ENCODE measurements at places on chromosomes 2 and 18. TPM values are rescaled to one million over a fixed set of nuclear protein-coding genes. Genes with fewer than 3 reads are reported as not detected.
A peak's percentile ranks its signal among the peaks of the same experiment; 100 is the strongest.

DNA sequence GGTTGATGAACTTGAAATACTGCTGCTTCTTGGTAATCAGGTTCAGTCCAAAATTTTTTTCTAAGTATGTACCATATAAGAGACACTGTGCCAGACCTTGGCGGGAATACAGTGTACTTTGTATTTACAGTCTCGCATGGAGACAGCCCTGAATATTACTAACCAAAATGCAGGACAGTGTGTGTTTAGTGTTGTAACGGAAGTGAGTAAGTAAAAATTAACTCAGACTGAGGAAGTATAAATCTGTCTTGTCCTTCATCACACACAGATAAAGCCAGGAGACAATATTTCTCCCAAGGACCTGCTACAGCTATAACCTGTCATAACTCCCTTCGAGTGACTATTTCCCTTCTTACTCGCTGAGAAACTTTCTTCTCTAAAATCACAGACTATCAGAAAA lies 76.9 kb downstream of the ACTR3 start:
- H3K4me1 ChIP-seq, result peaks cover 22% of the 10 kb centered on the region
- H3K27me3 ChIP-seq, result no peaks in the 10 kb centered on the region
- no peak overlapping the region for H3K4me3 ChIP-seq
- DNase-seq, result no peak
- H3K36me3 ChIP-seq, result peaks cover 3% of the 10 kb centered on the region
- no peak overlapping the region for H3K27ac ChIP-seq

The EIPR1 gene
- total RNA-seq, result 17.6 TPM

The ZNF385B gene
- total RNA-seq, result 93.5 TPM

DNA sequence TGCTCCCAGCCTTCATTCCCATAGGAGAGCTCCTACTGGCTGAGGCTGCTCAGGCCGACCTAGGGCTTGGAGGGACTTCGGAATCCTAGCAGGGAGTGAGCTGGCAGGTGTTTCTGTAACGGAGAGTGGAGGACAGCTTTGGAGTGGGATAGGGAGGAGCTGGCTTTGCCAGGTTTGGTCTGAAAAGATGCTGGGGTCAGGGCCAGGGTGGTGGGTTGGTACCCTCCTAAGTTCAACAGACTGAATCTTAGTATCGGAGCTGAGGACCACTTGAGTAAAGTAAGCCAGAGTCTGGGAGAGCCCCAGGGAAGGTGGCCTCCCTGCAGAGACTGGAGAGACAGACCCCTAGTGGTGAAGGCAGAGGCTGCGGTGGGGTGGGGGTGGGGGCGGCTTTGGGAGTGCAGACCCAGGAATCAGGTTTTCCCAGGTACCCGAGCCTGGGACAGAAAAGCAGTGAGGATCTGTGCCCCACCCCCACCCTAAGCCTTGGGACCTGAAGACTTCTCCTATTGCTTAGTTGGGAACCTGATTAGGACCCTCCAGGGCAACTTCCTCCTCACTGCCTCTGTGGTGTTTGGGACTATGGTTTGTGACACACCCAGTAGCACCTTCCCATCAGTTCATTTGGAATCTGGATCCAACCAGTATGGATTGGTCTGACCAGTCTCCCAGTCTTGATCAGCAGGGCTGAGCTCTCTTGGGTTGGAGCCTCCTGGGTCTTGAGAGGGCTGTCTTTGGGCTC lies 3.0 kb downstream of the CNNM4 start:
- peak overlapping the region; percentile 65 for H3K27ac ChIP-seq
- H3K4me3 ChIP-seq, result peak overlapping the region; percentile 31
- H3K4me1 ChIP-seq, result peaks cover 53% of the 10 kb centered on the region
- DNase-seq, result no peak
- H3K27me3 ChIP-seq, result no peaks in the 10 kb centered on the region
- H3K36me3 ChIP-seq, result no peaks in the 10 kb centered on the region

The KCNF1 gene
- total RNA-seq, result not detected

- H3K36me3 ChIP-seq, result no peaks in the 10 kb centered on the region
- no peaks in the 10 kb centered on the region for H3K4me1 ChIP-seq
- no peak overlapping the region for H3K27ac ChIP-seq
- no peaks in the 10 kb centered on the region for H3K27me3 ChIP-seq
Observed at GRCh38 chr18:36401462-36401861, 103.9 kb downstream of the FHOD3 start.

DNA sequence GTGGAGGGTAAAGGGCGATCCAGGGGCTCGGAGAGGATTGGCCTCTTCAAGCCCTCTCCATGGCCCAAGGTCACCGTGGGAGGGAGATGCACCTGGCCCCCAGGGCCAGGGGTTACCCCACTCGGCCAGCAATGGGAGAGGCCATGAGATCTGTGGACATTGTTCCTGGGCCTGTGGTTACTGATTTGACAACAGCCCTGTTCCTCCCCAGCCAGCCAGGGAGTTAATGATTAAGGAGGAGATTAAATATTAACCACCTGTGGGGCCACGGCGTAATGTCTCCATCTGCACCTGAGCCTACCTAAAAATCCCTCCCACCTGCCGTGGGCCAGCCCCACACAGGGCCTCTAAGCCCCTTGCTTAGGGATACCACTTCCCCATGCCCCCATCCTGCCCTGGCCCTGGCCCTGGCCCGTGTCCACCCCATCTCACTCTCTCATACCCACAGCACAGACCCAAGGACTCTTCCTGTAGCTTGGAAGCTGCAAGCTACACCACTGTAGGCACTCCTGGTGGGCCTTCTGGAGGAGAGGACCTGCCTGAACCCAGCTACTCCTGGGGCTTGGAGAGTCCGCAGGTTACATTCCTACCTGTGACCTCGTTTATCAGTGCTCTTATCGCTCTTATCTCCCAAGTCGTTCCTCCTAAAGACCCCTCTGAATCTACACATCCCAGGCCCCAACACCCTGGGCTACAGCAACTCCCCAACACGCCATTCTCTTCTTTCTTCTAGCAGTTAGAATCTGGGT lies 32.1 kb downstream of the ZFP36L2 start:
- no peak overlapping the region for H3K4me3 ChIP-seq
- peaks cover 25% of the 10 kb centered on the region for H3K4me1 ChIP-seq
- H3K36me3 ChIP-seq, result no peaks in the 10 kb centered on the region
- H3K27ac ChIP-seq, result peak overlapping the region; percentile 42

The KCNG2 gene
- total RNA-seq, result 0.54 TPM

The PTRHD1 gene
- total RNA-seq, result 45.8 TPM

The EN1 gene
- not detected for total RNA-seq

GRCh38 chr2:182445391-182445965 lies 18.6 kb upstream of the PDE1A start:
- no peak overlapping the region for H3K27ac ChIP-seq
- H3K4me3 ChIP-seq, result no peak overlapping the region
- no peaks in the 10 kb centered on the region for H3K4me1 ChIP-seq
- DNase-seq, result no peak
- no peaks in the 10 kb centered on the region for H3K36me3 ChIP-seq
- H3K27me3 ChIP-seq, result no peaks in the 10 kb centered on the region

The DNAJC27 gene
- 4.4 TPM for total RNA-seq

DNA sequence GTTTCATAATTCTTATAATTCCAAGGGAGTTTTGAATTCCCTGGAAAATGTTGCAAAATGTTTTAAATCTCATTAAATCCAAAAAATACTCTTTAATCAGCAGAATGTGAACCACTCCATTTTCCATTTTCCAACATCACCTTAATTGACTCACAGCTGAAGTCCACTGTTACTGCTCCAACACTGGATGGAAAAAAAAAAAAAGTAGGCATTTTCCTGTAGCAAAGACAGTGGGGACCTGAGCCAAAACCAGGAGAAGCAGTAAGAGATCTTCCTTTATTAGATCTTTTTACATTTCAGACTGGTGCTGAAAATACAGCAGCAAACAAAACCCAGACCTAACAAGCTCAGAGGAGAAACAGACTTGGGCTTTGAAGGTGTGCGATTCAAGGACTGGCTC lies 62.4 kb upstream of the SPATS2L start:
- no peaks in the 10 kb centered on the region for H3K36me3 ChIP-seq
- no peaks in the 10 kb centered on the region for H3K4me1 ChIP-seq
- no peak overlapping the region for H3K4me3 ChIP-seq
- DNase-seq, result no peak
- H3K27ac ChIP-seq, result no peak overlapping the region
- no peaks in the 10 kb centered on the region for H3K27me3 ChIP-seq

GRCh38 chr2:132729522-132729921 lies 59.5 kb upstream of the LYPD1 start:
- no peak overlapping the region for H3K27ac ChIP-seq
- no peaks in the 10 kb centered on the region for H3K27me3 ChIP-seq
- no peaks in the 10 kb centered on the region for H3K36me3 ChIP-seq
- no peaks in the 10 kb centered on the region for H3K4me1 ChIP-seq
- H3K4me3 ChIP-seq, result no peak overlapping the region

DNA sequence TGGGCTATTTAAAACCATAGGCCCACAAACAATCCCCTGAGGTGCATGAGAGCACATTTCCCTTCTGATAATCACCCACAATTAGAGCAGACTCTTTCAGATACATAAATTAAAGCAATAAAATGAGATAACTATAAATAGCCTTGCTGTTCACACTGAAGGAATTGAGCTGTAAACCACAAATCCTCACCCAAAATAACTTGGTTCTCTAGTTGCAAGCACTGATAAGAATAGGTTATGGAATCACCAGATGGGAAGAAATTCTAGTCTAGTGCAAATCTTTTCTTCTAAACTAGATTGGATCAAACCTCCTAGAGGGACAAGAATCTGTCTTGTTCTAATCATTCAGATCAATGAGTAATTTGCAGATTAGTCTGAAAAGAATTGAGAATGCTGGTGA lies 64.6 kb downstream of the NAB1 start:
- DNase-seq, result no peak
- no peaks in the 10 kb centered on the region for H3K4me1 ChIP-seq
- H3K4me3 ChIP-seq, result no peak overlapping the region
- H3K27ac ChIP-seq, result no peak overlapping the region
- H3K27me3 ChIP-seq, result no peaks in the 10 kb centered on the region
- no peaks in the 10 kb centered on the region for H3K36me3 ChIP-seq

GRCh38 chr2:86297382-86298147 lies 39.9 kb downstream of the REEP1 start:
- DNase-seq, result no peak
- H3K36me3 ChIP-seq, result no peaks in the 10 kb centered on the region
- H3K4me3 ChIP-seq, result no peak overlapping the region
- H3K27me3 ChIP-seq, result no peaks in the 10 kb centered on the region
- H3K4me1 ChIP-seq, result peaks cover 6% of the 10 kb centered on the region

DNA sequence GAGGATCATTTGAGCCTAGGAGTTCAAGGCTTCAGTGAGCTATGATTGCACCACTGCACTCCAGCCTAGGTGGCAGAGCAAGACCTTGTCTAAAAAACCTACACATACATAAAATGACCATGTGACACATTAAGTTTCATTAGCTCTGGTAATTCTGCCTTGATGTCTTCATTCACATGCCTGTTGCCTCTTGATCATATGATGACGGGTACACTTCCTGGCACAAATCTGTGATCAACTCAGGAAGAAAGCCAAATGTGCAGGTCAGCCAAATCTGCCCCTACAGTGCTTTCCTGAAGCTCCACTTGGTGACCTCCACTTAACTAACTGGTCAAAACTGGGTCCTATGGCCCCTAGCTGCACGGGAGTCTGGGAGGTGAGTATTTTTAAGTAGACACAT lies 54.4 kb upstream of the B3GNT7 start:
- DNase-seq, result no peak
- no peaks in the 10 kb centered on the region for H3K27me3 ChIP-seq
- H3K36me3 ChIP-seq, result no peaks in the 10 kb centered on the region
- no peak overlapping the region for H3K4me3 ChIP-seq

The HJURP gene
- total RNA-seq, result 1.7 TPM

DNA sequence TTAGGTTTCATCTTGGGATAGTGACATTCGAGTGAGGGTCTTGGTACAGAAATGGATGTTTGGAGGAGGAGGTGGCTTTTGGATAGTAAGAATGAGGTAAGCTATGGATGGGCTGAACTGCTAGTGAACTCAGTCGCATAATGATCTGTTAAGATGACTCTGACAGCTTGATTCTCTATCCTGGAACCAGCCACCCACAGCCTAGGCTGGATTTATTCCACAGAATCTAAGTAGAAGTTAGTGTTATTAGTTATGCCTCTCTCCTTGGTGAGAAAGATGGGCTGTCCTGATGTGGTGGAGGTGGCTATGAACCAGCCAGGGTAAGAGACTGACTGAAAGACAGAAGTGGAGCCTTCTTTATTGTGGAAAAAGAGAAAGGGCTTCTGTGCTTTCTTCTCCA lies 22.4 kb downstream of the IL36A start:
- no peak overlapping the region for H3K4me3 ChIP-seq
- no peaks in the 10 kb centered on the region for H3K27me3 ChIP-seq
- H3K4me1 ChIP-seq, result no peaks in the 10 kb centered on the region
- H3K27ac ChIP-seq, result no peak overlapping the region

- DNase-seq, result no peak
- no peaks in the 10 kb centered on the region for H3K36me3 ChIP-seq
- H3K27me3 ChIP-seq, result no peaks in the 10 kb centered on the region
- no peak overlapping the region for H3K4me3 ChIP-seq
- no peak overlapping the region for H3K27ac ChIP-seq
Observed at GRCh38 chr2:175363699-175364098, 182.2 kb upstream of the ATP5MC3 start.

- no peaks in the 10 kb centered on the region for H3K36me3 ChIP-seq
- no peaks in the 10 kb centered on the region for H3K27me3 ChIP-seq
- no peak overlapping the region for H3K4me3 ChIP-seq
- H3K4me1 ChIP-seq, result no peaks in the 10 kb centered on the region
- DNase-seq, result no peak
- no peak overlapping the region for H3K27ac ChIP-seq
Observed at GRCh38 chr18:78610179-78610578, 369.4 kb upstream of the SALL3 start.

The HDLBP gene
- total RNA-seq, result 370 TPM

The REL gene
- total RNA-seq, result 32.8 TPM

- no peaks in the 10 kb centered on the region for H3K4me1 ChIP-seq
- H3K27ac ChIP-seq, result no peak overlapping the region
- DNase-seq, result no peak
- H3K36me3 ChIP-seq, result no peaks in the 10 kb centered on the region
- no peaks in the 10 kb centered on the region for H3K27me3 ChIP-seq
- no peak overlapping the region for H3K4me3 ChIP-seq
Observed at GRCh38 chr18:73983496-73983895, 164.1 kb downstream of the FBXO15 start.

DNA sequence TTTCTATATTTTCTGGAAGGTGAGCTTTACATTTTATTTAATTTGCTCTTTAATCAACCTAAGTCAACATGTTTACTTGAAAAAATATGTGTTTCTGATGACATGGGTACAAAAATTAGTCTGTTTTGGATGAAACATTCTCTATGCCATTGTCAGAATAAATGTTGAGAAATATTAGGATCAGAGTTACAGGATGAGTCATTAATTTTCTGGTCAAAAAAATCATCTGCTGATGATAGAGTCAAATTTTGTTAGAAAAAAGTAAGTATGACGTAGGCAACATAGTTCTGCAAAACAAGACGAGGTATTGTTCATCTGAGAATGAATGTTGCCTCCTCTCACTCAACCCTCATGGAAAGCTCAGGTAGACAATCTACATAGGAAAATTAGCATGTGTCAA lies 107.6 kb upstream of the CAVIN2 start:
- H3K27ac ChIP-seq, result no peak overlapping the region
- H3K4me3 ChIP-seq, result no peak overlapping the region
- no peak for DNase-seq
- peaks cover 9% of the 10 kb centered on the region for H3K4me1 ChIP-seq
- H3K36me3 ChIP-seq, result no peaks in the 10 kb centered on the region
- H3K27me3 ChIP-seq, result no peaks in the 10 kb centered on the region

The TSPYL6 gene
- not detected for total RNA-seq

Measured in upper lobe of left lung (tissue), 6 donors.